ENCODE measurements at places on chromosomes 3 and 15. TPM values are rescaled to one million over a fixed set of nuclear protein-coding genes. Genes with fewer than 3 reads are reported as not detected.

Gene GPR149
- total RNA-seq: not detected

Gene PRSS50
- not detected for total RNA-seq

Gene HEMK1
- total RNA-seq: 61.6 TPM

Gene KCNAB1
- not detected for total RNA-seq

Gene FOXB1
- total RNA-seq: 0.56 TPM

Gene CADPS
- total RNA-seq: not detected

Gene TP63
- 0.46 TPM for total RNA-seq

Gene WDR93
- not detected for total RNA-seq

Gene TRPM1
- total RNA-seq: not detected

Gene CCR9
- not detected for total RNA-seq

Gene ZPLD1
- not detected for total RNA-seq

Gene ACTC1
- not detected for total RNA-seq

- no peak for DNase-seq
Measured at GRCh38 chr15:42332331-42332730, 27.0 kb upstream of the CAPN3 start.

GRCh38 chr3:976006-976405, 116.8 kb upstream of the CNTN6 start:
- DNase-seq: no peak

DNA sequence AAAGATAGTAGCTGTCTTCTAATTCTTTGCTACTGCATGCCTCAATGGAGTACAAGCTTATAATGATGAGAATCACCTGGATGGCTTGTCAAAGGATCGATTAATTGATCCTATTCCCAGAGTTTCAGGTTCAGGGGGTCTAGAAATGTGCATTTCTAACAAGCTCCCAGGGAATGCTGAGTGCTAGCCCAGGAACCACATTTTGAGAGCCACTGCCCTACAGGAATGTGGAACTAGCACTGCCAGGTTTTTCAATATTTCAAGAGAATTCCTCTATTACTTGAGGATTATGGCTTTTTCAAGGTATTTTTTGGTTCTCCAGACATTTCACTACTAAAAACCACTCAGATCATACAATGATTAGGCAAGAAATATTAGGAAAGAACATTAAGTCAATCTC, 52.7 kb downstream of the RARB start:
- DNase-seq: no peak

DNA sequence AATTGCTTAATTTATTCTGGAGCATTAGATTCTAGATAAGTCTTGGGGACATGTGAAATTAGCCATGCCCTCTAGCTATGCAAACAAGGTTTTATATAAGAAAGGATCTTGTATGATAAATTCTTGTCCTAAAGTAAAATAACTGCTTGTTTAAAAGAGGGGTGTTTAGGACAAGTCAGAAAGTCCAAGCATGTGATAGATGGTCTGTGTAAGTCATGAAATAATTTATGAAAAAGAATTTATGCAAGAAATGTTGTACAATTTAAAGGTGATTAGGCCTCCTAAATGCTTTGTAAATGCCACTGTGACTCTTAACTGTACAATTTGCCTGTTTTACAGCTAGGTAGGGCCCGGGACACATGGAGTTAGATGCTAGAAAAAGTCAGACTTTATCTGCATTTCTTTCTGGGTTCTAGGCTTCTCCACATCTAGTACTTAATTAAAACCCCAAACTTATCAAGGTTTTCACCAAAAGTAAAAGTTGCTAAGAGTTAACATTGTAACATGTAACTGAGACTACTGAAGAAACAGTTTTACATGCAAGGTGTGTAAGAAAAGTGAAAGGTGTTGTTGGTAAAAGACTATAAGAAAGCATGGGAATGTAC, 13.2 kb downstream of the LINS1 start:
- DNase-seq: no peak

GRCh38 chr3:185935465-185936272, 2.1 kb downstream of the TRA2B start:
- DNase-seq: no peak

DNA sequence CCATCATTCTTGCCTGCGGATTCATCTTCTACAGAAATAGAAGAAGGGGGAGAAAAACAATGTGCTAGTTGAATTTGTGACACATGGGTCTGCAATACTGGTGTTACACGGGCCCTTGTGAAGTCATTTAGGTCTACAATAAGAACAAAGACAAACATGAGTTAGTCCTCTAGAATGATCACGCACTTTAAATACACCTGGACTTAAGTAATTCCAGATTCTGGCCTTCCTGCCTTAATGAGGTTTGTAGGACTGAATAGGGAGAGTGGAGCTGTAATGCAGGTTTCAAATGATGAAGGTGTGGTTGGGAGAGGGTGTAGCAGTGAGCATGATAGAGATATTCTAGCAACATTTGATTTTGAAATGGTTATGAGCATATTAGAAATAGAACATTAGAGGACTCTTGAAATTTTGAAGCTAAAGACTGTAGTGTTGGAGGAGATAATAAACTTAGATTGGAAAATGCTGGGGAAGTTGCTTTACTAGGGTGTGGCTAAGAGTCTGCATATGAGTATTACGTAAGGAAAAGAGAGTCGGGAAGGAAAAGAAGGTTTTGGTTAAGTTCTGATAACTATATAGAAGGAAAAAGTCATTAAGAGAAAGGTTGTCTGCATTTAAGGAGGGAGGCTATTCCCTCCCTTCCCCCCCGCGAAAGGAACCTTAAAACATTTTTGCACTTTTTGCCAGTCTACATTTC, 606 bp downstream of the EIF2A start:
- no peak for DNase-seq

DNA sequence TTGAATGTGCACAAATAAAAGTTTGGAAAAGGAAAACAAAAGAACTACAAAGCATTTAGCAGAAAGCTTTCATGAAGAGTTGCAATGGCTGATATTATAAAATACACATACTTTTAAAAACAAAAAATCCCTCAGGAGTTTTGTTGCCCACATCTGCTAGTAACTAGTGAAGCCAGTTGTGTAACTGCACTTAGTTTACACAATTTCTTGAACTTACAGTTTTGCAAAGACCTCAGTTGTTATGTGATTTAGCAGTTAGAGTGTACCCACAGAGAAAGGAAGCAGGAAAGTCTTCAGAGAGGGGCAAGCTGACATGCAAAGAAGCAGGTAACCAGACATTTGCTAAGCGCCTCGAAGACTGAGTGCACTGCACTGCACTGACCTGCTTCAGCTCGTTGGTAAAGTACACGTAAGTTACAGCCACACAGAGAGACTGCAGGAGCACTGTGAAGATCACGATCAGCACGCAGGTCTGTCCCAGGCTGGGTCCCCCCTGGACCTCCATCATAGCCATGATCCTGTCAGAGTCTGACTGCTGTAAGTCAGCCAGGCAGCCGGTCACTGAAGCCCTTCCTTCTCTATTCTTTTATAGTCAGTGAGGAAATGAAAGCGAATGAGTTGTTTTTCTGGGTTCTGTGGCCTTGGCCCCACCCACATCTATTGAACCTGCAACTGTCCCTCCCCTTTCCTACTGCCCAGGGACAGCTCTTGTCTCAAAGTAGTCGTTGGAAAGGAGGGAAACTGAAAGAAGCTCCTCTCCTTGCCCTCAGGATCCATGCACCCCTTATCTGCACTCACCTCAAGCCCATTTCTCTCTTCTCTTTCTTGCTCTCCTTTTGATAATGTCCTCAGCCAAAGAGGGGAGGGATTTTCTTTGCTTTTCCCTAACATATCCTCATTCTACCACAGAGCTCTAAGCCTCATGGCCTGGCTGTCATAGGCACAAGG, at the start of gene TNFSF10:
Gene TNFSF10, minus strand, starts transcription at position 560 of the 948 bp plus-strand sequence. Its CDS starts 46 bp downstream, at position 514.
- peak; percentile 81 for DNase-seq

GRCh38 chr3:103601666-103602065, 1166.9 kb downstream of the ZPLD1 start:
- DNase-seq: no peak

DNA sequence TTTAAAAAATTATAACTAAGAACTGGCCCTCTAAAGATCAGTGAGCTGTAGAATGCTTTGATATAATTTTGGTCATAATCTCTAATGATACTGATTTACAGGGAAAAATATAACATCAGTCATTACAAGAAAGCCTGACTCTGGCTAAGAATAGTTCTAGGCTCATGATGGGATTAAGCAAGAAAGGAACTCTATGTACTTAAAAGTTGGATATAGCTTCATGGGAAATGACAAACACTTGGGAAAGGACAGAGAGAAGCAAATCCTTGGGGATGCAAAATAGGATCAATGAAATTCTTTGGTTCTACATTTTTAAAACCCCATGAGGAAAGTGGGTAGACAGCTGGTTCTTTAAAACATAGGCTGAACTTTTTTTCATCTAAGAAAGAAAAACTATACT, 472.7 kb upstream of the NR2F2 start:
- no peak for DNase-seq

- DNase-seq: peak; percentile 31
Measured at GRCh38 chr3:129068291-129068886, 7.8 kb downstream of the GP9 start.

GRCh38 chr3:70072180-70072579, 72.6 kb downstream of the SAMMSON start:
- no peak for DNase-seq

DNA sequence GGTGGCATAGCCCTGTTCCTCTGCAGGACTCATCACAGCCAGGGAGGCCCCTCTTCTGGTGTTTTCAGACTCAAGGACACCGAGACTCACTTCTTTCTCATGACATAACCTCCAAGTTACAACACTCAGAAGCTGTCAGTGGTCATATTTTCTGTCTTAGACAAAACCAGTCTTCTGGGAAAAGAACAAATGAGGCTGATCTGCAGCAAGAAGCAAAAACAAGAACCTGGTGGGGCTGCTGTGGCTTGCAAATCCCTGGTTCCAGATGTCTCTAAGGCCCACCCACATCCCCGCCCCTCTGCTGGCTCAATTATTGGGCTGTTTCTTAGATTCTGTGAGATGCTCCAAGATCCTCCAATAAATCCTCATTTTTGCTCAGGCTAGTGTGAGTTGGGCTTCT, 16.6 kb upstream of the LOXL1 start:
- no peak for DNase-seq

- DNase-seq: no peak
Measured at GRCh38 chr3:116051586-116051985, 393.7 kb downstream of the LSAMP start.

- DNase-seq: no peak
Measured at GRCh38 chr15:80309769-80310384, 57.9 kb upstream of the CTXND1 start.

DNA sequence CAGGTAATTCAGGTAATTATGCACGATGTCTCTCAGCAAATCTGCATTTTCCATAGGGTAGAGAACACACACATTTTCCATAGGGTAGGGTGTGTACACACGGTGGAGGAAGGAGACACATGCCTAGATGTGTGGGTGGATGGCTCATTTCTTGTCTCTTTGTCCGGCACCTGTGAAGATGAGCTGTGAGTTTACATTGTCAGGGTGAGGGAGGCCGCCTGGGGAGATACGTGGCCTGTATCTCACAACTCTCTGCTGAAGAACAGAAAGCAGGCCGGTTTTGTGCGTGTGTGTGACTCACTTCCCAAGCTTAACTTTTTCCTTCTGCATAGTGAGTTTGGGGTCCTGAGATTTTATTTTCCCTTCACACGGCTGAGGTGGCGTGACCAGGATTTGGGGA, 60.3 kb downstream of the SLC6A6 start:
- DNase-seq: peak; percentile 69

- no peak for DNase-seq
Measured at GRCh38 chr3:128508852-128509251, 15.9 kb upstream of the GATA2 start.

GRCh38 chr15:83289160-83289559, 4.7 kb upstream of the BNC1 start:
- DNase-seq: no peak

DNA sequence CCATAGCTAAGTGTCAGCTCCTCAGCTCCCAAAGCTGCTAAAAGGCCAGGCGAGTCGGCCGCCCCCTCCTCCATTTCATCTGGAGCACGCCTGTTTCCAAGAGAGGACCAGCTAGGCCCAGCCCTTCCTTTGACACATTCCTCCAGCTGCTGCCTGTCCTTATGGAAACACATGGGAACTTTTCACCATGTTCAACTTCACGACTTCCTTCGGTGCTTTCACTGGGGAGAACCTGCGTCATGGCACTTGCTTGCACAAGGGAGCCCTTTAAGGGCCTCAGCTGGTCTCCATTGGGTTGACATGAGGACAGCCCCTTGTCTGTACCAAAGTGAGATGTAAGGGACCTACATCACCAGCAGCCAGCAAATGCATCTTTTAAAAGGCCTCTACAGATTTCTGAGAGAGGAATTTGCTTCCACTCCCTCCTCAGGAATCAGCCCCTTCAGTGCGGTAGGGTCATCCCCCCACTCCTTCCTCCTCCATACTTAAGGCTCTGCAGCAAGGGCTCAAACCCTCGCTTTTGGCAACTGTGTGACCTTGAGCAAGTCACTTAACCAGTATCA, 2.1 kb downstream of the MAGI1 start:
- no peak for DNase-seq

- DNase-seq: no peak
Measured at GRCh38 chr3:64685331-64685799, 2.4 kb downstream of the ADAMTS9 start.

GRCh38 chr3:143429628-143430514, 310.3 kb downstream of the CHST2 start:
- DNase-seq: no peak

GRCh38 chr3:167874671-167875372, 139.3 kb downstream of the SERPINI1 start:
- no peak for DNase-seq

DNA sequence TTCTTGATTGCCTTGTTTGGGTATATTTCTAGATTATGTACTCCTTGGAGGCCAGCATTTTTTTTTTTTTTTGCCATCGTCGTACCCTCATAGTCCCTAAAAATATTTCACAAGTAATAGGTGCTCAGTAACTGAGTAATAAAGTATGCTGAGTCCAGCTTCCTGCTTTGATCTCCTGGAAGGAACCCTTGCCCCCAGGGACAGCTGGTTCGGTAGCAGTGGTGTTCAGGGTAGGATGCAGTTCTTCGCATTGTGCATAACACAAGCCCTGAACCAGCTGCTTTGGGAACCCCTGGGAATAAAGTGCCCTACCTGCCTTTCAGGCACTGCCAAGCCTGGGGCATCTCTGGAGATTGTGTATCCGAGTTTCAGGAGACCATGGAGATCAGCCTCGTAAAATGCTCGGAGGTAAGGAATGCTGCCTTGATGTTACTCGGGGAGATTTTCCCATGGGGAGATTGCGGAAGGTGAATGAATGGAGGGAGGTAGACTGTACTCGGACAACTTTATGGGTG, 7.6 kb downstream of the MYZAP start:
- DNase-seq: no peak

GRCh38 chr15:35963326-35963725, 417.4 kb upstream of the DPH6 start:
- DNase-seq: no peak

GRCh38 chr3:113051787-113052186, 61.0 kb downstream of the GTPBP8 start:
- peak; percentile 11 for DNase-seq

- DNase-seq: no peak
Measured at GRCh38 chr3:177282119-177282655, 84.9 kb upstream of the TBL1XR1 start.
